ENCODE measurements at places on chromosomes 2 and 18. TPM values are rescaled to one million over a fixed set of nuclear protein-coding genes. Genes with fewer than 3 reads are reported as not detected.

PTPRM gene
- total RNA-seq = 66.9 TPM

DSC1 gene
- not detected for total RNA-seq

NT5DC4 gene
- not detected for total RNA-seq

ABHD3 gene
- total RNA-seq = 7.5 TPM

BMP10 gene
- not detected for total RNA-seq

IL1RL2 gene
- total RNA-seq = 1.4 TPM

THSD7B gene
- total RNA-seq = not detected

LRRC30 gene
- total RNA-seq = not detected

NOTO gene
- not detected for total RNA-seq

SCN2A gene
- total RNA-seq = not detected

MRPS5 gene
- 39.2 TPM for total RNA-seq

LRRTM1 gene
- total RNA-seq = not detected

PPP1R7 gene
- 77.3 TPM for total RNA-seq

Data from cardiac atrium fibroblast (primary cell).